ENCODE measurements at places on chromosomes 16 and 17.

DNA sequence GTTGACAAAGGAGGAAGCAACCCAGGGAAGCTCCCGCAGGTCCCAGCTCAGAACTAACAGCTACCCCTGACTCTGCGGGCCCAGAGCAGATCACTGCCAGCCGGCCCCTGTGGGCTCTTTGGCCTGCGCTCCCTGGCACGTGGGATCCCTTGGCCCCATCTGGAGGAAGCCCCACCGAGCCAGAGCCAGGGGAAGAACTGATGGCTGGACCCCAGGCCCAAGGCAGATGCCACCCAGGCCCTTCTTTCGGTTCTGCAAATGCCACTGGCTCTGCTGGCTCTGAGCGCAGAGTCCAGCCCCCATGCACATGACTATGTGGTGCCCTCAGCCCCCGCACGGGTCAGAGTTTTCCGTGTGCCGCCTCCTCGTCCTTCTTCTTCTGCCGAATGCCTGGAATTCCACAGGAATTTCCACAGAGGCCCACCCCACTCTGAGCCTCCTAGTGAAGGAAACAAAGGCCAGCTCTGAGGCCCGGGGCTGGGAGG is 35.8 kb upstream of the SNN start:
- DNase-seq, result peak; percentile 80

DNA sequence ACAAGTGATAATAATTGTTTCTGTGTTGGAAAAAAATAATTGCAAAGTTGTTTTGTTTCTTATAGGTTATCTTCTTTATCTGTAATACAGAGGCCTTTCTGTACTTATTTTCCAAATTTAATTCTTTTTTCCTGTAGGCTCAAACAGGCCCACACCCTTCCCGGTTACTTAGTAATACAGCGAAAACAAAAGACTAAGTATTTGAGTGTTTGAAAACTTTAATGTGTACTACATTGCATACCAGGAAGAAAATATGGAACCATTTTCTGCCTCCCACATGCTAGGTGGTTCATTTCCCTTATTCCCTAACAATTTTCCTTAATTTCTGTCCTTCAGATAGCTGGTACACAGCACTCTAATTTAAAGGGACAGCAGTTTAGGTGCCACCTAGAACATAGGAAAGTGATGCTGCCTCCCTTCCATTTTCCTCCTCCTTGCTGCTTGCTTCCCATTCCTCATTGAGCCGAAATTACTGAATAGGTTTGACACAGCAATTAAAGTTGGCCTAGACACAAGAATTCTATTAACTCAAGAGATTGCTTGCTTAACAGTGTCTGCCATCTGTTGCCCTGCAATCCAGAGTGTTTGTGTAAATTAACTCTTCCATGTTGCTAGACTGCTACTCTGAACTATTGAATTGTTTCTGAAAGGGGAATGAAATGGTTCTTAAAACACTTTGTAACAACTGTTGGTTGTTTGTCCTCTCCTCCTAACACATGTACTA is 24.2 kb downstream of the CYB5B start:
- peak; percentile 72 for DNase-seq

GRCh38 chr16:78257376-78257728 is 157.9 kb downstream of the WWOX start:
- no peak for DNase-seq

- peak; percentile 94 for DNase-seq
Observed at GRCh38 chr16:81703177-81704155, 75.6 kb upstream of the PLCG2 start.

- DNase-seq, result no peak
Observed at GRCh38 chr16:29148867-29149272, 164.0 kb downstream of the LAT start.

All from AG20443 (cell line).